ENCODE measurements at places on chromosomes 2 and 18.

GRCh38 chr18:475202-476031 lies 25.1 kb downstream of the COLEC12 start:
- no peak for DNase-seq

GRCh38 chr2:62968168-62968567 lies 82.5 kb upstream of the OTX1 start:
- no peak for DNase-seq

GRCh38 chr2:43743706-43744105 lies 30.1 kb upstream of the DYNC2LI1 start:
- no peak for DNase-seq

GRCh38 chr2:45120546-45120945 lies 111.3 kb upstream of the SIX2 start:
- no peak for DNase-seq

GRCh38 chr2:197878792-197879191 lies 74.4 kb downstream of the PLCL1 start:
- DNase-seq = no peak

DNA sequence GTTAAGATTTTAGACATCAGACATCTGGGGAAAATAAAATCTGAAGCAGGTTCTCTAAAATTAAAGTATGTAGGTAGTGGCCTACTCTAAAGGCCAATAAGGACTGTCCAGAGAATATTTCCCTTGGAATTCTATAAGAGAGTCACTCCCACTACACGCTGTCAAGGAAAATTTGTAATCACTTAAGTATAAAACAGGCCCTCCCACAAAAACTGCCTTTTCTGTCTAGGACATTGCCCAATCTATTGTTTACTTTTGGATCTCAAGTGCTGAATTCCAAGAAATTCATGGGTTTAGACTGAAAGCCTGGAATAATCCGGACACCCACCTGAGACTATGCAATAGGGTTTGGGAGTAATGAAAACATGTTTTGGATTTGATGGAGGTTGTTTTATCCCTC lies 1.7 kb upstream of the SRBD1 start:
- DNase-seq = no peak

DNA sequence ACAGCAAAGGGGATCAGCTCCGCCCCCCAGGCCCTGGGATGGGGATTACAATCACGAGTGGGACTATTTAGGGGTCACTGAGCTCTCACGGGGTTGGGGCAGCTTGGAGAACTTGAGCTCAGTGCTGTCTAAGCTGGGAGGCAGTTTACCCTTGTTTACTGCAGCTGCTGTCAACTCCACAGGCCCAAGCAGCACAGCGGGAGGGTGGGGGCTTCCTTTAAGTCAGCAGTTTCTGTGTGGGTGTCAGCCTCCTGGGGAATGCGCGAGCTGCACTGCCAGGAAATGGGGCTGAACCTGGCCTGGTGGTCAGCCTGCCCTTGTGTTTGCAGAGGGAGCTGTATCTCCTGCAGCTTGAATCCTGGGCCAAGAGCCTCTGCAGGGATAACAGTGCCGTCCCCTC lies 29.8 kb downstream of the TOGARAM2 start:
- DNase-seq = peak; percentile 53

Measured in stimulated activated naive CD8-positive, alpha-beta T cell treated with anti-CD3 and anti-CD28 coated beads, Interleukin-15, Interleukin-2, amounts not matched to agents 100 U/mL and 50 U/mL, for 24 hours (primary cell).